ENCODE measurements at places on chromosomes 16 and 17.

- DNase-seq: no peak
Measured at GRCh38 chr17:40151414-40151963, 11.2 kb downstream of the CASC3 start.

DNA sequence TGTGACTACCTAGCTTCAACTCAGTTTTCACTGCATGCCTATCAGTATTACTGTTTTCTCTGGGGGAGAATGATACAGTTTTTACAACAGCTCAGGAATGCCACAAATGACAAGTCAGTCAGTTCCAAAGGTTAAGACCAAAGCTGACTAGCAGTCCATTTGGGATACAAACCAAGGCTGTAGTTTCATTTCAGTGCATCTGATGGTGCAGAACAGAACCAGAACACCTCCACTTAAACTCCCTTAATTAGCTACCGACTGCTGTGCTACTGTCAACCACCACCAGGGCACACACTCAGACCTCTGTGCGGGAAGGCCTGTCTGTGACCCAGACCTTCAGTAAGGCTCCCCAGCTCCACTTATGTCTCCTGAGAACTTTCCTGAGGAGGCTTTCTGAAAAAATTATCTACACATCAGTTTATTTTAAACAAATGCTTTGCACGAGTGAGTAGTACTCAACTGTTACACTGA lies 20.4 kb downstream of the NFE2L1 start:
- no peak for DNase-seq

- no peak for DNase-seq
Measured at GRCh38 chr17:19729900-19730299, 13.5 kb upstream of the SLC47A2 start.

DNA sequence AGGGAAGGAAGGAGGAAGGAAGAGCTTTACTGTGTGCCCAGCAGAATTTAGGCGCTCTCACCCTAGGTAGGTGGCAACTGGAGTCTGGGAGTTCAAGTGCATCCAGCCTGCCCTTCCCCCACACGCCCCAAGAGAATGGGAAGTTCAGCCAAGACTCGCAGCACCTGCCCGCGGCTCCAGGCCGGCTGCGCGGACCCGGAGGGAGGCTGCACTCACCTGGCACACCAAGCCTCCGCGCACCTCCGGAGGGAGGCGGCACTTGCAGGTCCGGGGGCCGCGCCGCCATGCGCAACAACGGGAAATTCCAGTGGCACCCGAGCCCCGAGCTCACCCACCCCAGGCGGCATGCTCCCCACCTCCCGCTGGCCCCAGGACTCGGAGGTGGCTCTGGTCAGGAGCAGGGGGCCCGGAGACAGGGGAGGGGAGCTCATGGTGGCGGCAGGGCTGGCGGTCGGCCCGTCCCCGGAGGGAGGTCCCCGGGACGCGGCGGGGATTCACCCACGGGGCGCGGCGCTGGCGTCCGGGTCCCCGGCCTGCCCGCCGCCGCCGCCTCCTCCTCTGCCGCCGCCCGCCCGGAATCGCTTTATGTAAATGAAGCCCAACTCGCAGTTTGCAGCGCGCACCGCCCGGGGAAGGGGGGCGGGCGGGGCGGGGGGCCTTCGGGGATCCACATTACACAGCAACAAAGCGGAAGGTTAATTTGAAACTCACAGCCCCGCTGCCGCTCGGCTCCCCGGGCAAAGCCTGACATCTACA lies at the start of gene ZFHX3:
TSS of gene ZFHX3 (minus strand) at position 593 of the 756 bp plus-strand sequence. CDS start 87,983 bp downstream, outside the sequence.
- peak; percentile 45 for DNase-seq

DNA sequence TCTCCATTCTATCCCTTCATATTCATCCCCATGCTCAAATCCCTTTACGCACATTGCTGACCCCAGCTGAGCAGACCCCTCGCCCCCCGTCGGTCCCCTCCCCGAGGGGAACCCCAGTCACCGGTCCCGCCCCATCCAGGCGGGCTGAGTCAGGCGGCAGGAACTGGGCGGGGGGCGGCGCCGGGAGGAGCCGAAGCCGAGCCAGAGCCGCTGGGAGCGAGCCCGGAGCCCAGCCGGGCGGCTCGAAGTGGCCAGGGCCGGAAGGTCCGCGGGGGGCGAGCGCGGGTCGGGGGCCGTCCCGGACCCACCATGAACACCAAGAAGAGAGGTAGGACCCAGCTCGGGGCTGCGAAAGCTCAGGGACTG lies 8.6 kb downstream of the RIPOR1 start:
- DNase-seq: no peak

- DNase-seq: no peak
Measured at GRCh38 chr17:40796846-40797245, 2.9 kb downstream of the KRT28 start.

DNA sequence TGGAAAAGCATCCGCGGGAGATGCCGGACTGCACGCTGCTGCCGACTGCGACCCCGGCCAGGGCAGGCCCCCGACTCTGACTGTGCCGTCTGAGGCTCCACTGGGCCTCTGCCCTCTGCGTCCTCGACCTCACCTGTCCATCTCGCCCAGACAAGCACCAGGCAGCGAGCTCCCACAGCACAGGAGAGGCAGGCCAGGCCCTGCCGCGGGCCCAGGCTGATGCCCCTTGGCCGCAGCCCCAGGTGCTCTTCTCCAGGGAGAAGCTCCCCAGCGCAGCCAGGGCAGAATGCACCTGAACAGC lies 98.1 kb upstream of the DNAH17 start:
- DNase-seq: no peak

GRCh38 chr17:45177563-45177962 lies 15.9 kb downstream of the HEXIM2 start:
- DNase-seq: no peak

DNA sequence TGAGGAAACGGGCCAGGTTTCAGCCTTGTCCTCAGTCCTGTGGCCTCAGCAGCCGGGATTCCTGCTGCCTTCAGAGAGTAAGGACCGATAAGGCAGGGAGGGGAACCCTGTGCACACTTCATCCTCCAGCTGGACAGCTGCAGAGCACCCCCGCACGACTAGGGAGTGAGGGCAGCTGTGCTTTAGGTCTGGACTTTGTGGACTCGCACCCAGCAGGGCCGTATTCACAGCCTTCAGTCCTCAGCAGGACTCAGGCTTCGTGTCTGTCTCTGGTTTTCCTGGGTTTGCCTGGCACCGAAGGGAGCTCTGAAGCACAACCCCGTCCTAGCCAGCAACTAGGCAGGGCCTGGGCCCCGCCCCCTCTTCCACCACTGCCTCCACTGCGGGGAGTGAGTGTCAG lies 45.8 kb upstream of the CACNG5 start:
- DNase-seq: no peak

- DNase-seq: no peak
Measured at GRCh38 chr17:55390364-55390977, 31.2 kb downstream of the MMD start.

GRCh38 chr17:17129466-17129865 lies 76.7 kb downstream of the PLD6 start:
- DNase-seq: peak; percentile 57

- peak; percentile 33 for DNase-seq
Measured at GRCh38 chr17:50465635-50466034, 3.0 kb downstream of the CHAD start.

GRCh38 chr17:9279893-9280292 lies 258.6 kb downstream of the NTN1 start:
- no peak for DNase-seq

DNA sequence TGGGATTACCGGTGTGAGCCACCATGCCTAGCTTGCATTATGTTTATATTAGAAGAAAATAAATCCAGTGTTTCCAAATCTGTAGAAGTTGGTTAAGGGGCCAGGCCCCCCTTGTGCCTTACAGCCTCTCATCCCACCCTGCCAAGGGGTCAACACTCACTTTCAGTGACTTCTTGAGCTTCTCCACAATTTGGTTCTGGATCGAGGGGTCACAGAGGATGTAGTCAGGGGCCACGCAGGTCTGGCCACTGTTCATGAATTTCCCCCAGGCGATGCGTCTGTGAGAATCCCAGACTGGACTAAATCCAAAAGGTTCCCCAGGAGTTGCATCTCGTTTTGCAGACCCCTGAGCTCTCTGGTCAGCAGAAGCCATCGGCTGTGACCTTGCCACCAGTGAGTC lies 7.2 kb downstream of the ALDH3A1 start:
- no peak for DNase-seq

- DNase-seq: no peak
Measured at GRCh38 chr17:50916708-50917417, 50.7 kb upstream of the TOB1 start.

GRCh38 chr16:57017251-57017650 lies 27.9 kb downstream of the NLRC5 start:
- no peak for DNase-seq

GRCh38 chr17:74240618-74241205 lies 27.3 kb downstream of the TTYH2 start:
- no peak for DNase-seq
